ENCODE measurements at places on chromosomes 5 and 9.

- DNase-seq = peak; percentile 12
Measured at GRCh38 chr5:88693071-88693932, 189.7 kb downstream of the MEF2C start.

DNA sequence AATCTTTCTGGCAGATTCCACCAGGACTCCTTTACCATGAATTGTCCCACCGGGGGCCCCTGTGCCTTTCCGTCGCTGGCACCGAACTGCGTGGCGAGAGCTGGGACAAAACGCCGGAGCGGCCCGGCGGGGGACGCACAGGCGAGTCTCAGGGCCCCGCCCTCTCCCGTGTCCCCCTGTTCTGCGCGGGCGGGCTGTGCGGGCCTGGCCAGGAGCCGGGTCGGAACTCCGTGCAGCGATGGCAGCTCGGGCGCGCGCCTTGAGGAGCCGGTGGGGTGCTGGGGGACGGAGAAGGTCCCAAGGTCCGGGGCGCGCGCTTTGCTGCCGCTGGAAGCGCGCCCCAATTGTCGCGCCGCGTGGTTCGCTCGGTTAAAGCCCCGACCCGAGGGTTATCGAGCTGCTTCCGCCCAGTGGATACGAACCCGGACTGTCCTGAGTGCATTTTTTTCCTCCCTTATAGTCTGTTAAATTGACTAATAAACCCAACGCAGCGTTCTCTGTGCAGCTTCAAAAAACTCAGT, 125.3 kb downstream of the TMEM174 start:
- no peak for DNase-seq

GRCh38 chr5:57537811-57538210, 55.2 kb upstream of the ACTBL2 start:
- DNase-seq = no peak

DNA sequence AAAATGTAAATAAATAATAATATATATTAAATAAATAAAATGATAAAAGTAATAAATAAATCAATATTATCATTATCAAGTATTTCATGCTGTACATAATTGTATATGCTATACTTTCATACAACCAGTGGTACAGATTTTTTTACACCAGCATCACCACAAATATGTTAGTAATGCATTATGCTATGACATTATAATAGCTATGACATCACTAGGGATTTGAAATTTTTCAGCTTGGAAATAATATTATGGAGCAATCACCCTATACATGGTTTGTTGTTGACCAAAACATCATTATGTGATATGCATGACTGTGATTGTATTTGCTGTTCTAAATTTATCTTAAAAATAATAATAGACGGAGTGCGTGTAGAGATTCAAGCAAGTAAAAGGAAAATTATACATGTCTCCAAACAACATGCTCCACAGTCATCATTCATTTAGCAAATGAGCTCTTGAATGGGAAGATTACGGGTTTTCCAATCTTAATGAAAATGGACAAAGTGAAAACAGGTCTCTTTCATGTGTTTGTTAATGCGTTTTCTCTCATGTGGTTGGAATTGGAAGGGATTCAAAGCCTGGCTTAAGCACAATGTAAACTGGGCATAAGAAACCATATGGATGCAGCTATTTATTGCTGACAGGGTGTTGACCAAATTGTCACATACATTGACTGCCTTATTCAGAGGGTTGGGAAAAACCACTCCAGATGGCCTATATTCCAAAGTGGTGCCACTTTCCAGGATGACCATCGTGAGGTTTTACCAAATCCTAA, 643.0 kb upstream of the RGMB start:
- DNase-seq = no peak

- DNase-seq = no peak
Measured at GRCh38 chr9:2767800-2768677, 50.7 kb downstream of the KCNV2 start.

GRCh38 chr5:153713943-153714342, 223.5 kb downstream of the GRIA1 start:
- DNase-seq = peak; percentile 4

GRCh38 chr9:33437205-33437604, 10.2 kb downstream of the AQP3 start:
- DNase-seq = no peak

GRCh38 chr5:124735169-124735858, 11.1 kb downstream of the ZNF608 start:
- no peak for DNase-seq

- DNase-seq = no peak
Measured at GRCh38 chr5:151721087-151721646, 34.5 kb upstream of the SPARC start.

DNA sequence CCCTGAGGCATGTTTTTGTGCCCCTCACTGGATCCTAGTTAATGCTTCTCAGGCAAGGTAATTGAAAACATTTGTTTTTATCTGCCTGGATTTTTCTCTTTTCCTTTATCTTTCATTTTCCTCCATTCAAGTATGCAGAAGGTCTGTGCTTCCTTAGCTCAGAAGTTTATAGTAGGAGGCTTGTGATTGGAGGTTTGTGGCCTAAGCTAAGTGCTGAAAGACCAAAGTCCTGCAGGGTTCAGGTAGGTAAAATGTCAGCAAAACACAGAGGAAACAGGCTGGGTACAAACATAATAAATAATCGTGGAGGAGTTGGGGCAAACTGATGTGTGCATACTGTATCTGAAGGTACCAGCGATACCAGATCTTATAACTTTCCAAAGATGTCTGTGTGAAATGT, 230.9 kb upstream of the KLF4 start:
- no peak for DNase-seq

- peak; percentile 42 for DNase-seq
Measured at GRCh38 chr9:78973907-78974306, 597.9 kb upstream of the TLE4 start.

DNA sequence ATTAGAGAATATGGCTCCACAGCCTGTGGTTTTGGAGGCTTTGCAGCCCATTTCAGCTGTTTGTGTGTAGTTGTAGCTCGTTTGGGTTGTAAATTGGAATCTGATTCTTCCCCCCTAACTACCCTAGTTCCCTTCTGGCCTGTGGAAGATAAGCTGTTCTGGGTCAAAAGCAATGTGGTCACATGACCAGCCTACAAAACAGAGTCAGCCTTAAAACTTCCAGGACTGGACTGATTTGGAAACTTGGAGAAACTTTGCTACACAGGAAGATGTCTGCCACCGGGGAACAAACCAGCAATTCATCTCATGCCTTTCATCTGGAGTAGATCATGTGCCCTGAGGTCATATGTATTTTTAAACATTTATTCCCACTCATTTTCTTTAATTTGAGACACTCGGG, 83.8 kb downstream of the DAPK1 start:
- DNase-seq = no peak

GRCh38 chr9:99851500-99851822, 29.8 kb downstream of the NR4A3 start:
- DNase-seq = no peak

GRCh38 chr9:84285381-84285780, 55.2 kb downstream of the SLC28A3 start:
- no peak for DNase-seq

GRCh38 chr5:145948921-145949320, 12.5 kb downstream of the SH3RF2 start:
- no peak for DNase-seq

DNA sequence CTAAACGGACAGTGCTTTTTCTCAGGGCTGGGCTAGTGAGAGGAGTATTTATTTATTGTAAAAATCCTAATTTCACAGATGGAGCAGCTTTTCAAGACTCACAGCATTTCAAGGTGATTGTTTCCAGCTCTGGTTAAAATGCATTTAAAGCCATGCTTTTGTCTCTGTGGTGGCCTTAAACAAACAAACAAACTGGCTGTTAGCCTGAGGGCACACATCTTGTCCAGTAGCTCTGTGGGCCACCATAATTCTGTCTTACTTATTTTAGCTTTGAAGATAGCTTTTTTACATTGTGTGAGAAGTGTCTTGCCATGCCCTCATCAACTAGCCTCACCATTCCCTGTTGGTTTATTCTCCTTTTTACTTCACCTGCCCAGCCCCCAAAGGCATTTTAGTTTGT, 218.2 kb downstream of the PSAT1 start:
- no peak for DNase-seq

DNA sequence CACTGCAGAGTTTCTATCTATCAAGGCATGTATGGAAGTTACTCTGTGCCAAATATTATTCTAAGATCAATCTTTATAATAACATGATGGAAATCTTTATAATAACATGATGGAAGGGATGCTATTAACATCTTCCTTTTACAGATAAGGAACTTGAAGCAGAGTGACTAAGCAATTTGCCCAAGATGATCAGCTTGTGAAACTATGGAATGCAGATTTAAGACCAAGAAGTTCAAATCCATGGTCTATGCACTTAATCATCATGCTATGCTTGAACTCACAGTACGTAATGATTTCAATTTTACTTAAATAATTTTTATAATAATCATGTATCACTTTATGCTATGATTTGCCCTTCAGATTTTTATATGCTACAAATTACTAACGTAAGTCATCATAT, 123.1 kb downstream of the DNAH5 start:
- DNase-seq = no peak

Measured in astrocyte of the spinal cord (primary cell).